ENCODE measurements at places on chromosomes 4 and X.
A peak's percentile ranks its signal among the peaks of the same experiment; 100 is the strongest.

- DNase-seq = no peak
These were observed 8.9 kb downstream of the WWC2 start for GRCh38 chr4:183107891-183108459.

- DNase-seq = no peak
These were observed 7.8 kb upstream of the INTS6L start for GRCh38 chrX:135512508-135513129.

- DNase-seq = no peak
These were observed 522 bp downstream of the FNIP2 start for GRCh38 chr4:158769175-158769921.

- DNase-seq = no peak
These were observed 44.9 kb downstream of the CCNG2 start for GRCh38 chr4:77201857-77202256.

DNA sequence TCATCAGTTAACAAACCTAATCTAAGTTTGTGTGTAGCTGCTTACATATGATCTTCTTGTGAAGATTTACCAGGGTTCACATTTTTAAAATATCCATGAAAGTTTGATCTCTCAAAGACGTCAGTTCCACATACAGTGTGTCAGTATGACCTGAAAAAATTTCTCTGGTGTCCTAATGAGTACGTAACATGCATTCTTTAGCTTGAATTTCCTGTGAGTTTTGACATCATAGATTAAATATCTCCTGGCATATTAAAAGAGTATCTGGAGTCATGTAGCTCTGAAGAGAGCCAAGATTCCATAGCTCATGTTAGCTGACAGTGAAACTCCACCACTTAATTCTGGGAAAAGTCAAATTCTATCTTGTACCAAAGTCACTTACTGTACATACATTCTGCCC lies 43.9 kb upstream of the PDLIM5 start:
- no peak for DNase-seq

- DNase-seq = peak; percentile 26
These were observed 13.7 kb downstream of the LINC00632 start for GRCh38 chrX:140723121-140723715.

- DNase-seq = no peak
These were observed 102.2 kb upstream of the ATP6AP2 start for GRCh38 chrX:40478474-40479065.

Data from A549 (cell line).